Osteocyte (in vitro differentiated cells): ENCODE measurements at places on chromosomes 12 and 14. TPM values are rescaled to one million over a fixed set of nuclear protein-coding genes. Genes with fewer than 3 reads are reported as not detected.
A peak's percentile ranks its signal among the peaks of the same experiment; 100 is the strongest.

Gene ADGRD1
- total RNA-seq: 1.0 and 1.5 TPM in 2 replicates

Gene NRXN3
- 26.4 and 26.5 TPM in 2 replicates for total RNA-seq

Gene CIROP
- total RNA-seq: not detected in 2 replicates

Gene WDR20
- total RNA-seq: 27.4 and 29.8 TPM in 2 replicates

Gene RNASE3
- not detected in 2 replicates for total RNA-seq

Gene A2M
- 0.76 and 1.2 TPM in 2 replicates for total RNA-seq

Gene CPNE6
- not detected in 2 replicates for total RNA-seq

DNA sequence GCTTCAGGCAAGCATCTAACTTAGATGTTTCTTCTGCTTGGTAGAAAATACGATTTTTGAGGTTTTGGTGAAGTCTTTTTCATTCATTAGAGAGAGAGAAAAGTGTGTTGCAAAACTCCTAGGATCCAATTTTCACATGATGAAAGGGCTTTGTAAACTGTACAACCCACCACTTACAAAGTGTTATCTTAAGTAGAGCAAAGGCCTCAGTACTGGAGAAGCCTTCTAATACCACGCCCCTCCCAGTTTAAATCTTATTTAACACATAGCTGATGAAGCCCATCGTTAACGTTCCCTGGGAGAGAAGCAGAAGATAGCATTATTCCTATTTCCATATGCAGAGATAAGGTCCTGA lies 869 bp downstream of the APOLD1 start:
- DNase-seq: no peak

GRCh38 chr14:93937519-93937918 lies 10.4 kb downstream of the FAM181A start:
- no peak for DNase-seq

DNA sequence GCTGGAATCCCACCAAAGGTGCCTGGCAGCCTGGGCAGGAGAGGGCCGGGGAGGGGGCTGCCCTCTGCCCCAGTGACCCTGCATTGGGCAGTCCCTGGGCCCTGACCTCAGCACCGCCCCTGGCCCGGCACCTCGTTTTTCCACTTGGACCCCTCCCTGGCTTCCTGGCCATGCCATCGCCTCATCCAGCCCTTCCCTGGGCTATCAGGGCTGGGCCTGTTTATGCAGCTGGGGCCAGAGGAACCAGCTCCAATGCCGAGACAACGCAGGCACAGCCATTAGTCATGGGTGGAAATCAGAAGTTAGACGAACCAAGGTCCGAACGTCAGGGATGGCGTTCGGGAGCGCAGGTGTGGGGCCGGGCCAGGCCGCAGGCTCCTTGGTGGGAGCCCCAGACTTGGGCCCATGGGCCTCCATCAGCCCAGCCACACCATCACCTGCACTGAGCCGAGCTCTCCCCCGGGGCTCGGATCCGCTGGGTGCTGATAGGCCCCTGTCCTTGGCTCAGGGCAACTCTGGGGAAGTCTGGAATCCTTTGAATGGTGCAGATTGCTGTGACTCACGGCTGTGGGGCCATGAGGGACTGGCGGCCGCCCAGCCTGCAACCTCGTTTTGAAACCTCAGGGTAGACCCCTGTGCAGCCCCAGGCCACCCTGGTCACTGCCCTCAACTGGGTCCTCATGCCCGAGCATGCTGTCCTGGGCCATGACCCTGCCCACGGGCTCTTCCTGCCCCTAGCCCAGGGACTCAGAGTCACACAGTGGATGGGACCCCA lies 169.4 kb downstream of the KIF26A start:
- DNase-seq: no peak

DNA sequence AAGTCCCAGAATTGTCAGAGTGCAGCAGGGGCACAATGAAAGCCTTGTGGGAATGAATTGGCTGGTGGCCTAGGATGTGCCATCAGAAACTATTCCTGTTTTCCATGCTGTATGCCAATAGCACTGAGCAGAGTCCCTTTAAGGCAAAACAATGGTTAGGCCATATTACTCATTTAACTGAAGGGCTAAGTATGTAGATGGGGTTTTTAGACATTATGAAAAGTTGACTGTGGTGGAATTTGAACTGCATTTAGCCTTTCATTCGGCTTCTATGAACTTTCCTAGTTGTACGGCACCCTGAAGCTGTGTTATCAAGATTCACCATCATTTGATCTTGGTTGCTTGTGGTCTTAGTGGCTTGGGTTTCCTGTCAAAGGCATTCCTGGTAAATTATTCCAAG lies 24.8 kb downstream of the IL26 start:
- no peak for DNase-seq

DNA sequence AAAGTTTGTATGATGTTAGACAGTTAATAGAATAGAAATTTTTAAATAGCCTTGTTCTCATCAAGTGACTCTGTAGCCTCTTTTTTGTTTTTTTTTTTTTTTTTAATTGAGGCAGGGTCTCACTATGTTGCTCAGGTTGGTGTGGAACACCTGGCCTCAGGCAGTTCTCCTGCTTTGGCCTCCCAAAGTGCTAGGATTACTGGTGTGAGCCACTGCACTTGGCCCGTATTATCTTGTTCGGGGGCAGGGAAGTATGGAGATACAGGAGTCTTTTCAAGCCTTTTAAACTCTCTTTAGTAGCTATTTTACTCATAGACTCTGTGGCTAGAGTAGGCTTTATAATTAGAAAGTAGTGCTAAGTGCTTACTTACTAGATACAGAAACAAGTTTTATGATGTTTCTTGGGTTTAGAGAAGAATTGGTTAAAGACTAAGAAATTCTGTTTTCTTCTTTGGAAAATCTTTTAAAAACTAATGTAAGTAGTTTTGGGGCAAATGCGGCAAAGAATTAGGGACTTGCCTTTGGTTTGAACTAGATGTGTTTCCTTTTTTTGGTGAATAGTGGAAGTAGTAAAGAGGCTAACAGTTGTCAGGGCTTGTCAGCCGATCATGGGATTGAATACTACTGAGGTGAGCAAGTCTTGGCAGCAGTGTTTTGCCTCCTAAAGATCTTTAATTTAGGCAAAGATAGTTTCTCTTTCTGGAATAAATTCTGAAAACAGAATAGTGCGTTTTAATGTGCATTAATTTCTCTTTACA lies 31.3 kb downstream of the FBXO34 start:
- no peak for DNase-seq

DNA sequence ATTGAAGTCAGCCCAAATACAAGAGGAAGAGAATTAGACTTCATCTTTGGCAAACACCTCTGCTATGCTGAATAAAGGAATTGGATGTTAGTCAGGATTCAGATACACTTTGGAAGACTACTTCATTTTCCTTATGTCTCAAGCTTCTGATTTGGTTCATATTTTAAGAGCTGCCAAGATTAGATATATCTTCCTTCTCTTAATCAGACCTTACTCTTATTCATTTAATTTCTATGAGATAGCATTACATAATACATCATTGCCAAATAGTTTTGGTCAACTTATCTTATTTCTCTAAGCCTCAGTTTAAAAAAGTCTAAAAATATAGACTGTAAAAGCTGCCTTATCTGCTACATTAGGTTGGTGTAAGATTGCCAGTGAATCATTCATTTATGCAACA lies 330.6 kb upstream of the NAV3 start:
- no peak for DNase-seq

GRCh38 chr12:6334940-6335450 lies 6.9 kb downstream of the TNFRSF1A start:
- DNase-seq: no peak

GRCh38 chr12:11992515-11992914 lies 78.2 kb upstream of the BCL2L14 start:
- no peak for DNase-seq

DNA sequence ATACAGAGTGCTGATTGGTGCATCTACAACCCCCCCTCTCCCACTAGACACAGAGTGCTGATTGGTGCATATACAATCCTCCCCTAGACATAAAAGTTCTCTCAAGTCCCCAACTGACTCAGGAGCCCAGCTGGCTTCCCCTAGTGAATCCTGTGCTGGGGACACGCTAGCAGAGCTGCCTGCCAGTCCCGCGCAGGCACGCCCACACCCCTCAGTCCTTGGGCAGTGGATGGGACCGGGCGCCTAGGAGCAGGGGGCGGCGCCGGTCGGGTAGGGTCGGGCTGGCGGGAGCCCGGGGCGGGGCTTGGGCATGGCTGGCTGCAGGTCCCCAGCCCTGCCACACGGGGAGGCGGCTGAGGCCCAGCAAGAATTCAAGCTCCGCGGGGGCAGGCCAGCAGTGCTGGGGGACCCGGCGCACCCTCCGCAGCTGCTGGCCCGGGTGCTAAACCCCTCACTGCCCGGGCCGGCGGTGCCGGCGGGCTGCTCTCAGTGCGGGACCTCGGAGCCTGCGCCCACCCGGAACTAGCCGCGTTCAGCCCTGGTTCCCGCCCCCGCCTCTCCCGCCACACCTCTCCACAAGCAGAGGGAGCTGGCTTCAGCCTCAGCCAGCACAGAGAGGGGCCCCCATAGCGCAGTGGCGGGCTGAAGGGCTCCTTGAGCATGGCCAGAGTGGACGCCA lies 64.3 kb upstream of the DDHD1 start:
- peak; percentile 90 for DNase-seq

GRCh38 chr12:129558036-129558435 lies 345.8 kb downstream of the TMEM132D start:
- no peak for DNase-seq

DNA sequence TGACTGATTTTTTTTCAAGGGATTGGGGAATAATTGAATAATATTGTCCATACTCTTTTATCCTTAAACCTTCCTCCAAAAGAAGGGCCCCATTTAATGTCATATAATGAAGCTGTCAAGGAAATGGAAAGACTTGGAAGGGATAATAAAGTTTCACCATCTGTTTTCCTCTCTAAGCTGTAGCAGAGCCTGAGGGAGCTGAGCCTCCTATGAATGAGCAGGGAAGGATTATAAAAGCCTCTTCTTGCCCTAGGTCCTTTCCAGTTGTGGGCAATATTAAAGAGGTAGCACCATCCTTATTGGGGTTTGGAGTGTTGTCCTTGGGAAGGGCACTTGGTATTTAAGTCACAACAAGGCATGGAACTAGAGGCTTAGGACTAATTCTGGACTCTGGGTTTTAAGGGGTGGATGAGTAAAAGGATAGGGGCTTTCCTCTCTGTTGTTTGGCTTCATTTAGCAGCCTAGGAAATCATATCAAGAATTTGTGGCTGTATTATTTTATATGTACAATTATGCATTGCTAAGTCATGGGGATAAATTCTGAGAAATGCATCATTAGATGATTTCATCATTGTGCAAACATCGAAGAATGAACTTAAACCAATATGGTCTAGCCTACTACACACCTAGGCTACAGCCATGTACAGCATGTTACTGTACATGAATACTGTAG lies 408.5 kb upstream of the DCN start:
- DNase-seq: no peak

DNA sequence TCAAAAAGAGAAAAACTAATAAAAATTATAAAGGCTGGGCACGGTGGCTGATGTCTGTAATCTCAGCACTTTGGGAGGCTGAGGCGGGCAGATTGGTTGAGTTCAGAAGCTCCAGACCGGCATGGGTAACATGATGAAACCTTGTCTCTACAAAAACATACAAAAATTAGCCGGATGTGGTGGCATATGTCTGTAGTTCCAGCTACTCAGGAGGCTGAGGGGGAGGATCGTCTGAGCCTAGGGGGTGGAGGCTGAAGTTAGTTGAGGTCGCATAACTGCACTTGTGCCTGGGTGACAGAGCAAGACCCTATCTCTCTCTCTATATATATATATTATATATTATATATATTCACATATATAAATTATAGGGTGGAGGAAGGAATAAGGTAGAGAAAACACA lies 32.5 kb upstream of the ANO2 start:
- no peak for DNase-seq

- DNase-seq: no peak
Measured at GRCh38 chr12:7709969-7710675, 1.1 kb upstream of the DPPA3 start.

DNA sequence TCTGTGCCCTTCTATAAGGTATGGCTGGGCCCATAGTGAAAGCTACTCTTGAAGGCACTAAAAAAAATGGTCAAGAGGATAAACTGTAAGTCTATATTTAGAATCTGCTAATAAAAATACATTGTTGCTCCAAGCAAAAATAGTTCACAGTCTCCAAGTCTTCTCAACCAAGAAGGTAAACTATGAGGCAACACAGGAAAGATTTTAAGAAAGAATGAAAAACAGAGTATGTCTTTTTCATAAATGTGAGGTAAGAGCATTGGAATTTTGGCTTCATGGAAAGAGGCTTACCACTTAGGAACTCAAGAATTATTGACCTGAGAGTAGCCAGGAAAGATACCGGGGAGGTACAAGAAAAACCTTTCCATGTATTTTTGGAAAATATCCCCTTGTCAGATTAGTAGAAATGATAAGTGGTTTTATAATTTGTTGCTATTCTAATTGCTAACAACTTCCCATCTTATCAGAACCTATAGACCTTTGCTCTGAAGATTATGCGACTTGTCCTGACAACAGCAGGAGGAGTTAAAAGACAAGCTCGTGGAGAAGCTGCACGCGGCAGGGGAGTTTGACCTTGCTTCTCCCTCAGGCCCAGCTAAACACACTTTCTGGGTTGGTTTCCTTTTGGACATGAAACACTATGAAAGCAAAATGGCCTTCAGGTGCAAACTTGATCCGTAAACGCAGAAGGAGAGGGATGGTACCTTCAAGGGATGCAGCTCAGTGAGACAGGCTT lies 238.1 kb downstream of the FOXN3 start:
- no peak for DNase-seq

GRCh38 chr14:23023022-23023794 lies 11.5 kb downstream of the PSMB5 start:
- DNase-seq: no peak

- no peak for DNase-seq
Measured at GRCh38 chr12:89346741-89347324, 5.5 kb downstream of the DUSP6 start.

DNA sequence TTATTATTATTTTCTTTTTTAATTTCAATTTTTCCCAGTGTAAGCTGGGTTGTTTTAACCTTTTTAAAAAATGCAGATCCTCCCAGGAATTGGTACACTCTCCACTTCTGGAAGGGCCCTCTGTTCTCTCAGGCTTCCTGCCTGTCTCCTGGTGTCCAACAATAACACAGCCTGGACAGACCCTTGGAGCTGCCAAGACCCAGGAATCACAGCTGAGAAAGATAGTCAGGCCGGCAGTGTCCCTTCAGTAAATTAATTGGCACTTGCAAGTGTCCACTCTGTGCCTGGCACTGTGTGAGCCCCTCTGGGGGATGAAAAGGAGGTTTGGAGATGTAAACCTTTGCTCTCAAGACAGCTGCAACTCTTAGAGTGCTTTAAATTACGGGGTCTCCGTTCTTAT lies 113.3 kb downstream of the SMOC1 start:
- DNase-seq: no peak

DNA sequence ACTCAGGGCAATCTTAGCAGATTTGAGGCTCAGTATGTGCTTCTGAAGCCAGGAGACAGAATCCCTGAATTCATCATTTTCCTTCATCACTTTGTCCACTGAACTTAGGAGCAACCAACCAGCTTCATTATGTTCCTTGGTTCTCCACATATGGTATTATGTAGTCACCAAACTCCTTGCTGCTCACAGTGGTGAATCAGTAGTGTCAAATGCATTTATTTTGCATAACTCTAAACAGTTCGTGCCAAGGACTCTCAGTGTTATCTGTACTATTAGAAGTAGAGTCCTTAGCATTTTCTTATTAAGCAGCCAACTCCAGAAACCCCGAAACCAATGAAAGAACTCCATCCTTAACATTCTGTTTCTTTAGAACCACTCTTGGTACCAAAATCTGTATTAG lies 466.9 kb upstream of the RGS6 start:
- DNase-seq: no peak
